ENCODE measurements at places on chromosomes 2 and 18. TPM values are rescaled to one million over a fixed set of nuclear protein-coding genes. Genes with fewer than 3 reads are reported as not detected.

Gene FNDC4
- 9.5 TPM for total RNA-seq

Gene SPP2
- not detected for total RNA-seq

Gene WDPCP
- total RNA-seq: 26.9 TPM

Gene TNFAIP6
- total RNA-seq: 10.8 TPM

Gene IL1R2
- total RNA-seq: 5.7 TPM

Gene ADRA2B
- 5.2 TPM for total RNA-seq

Gene RNU2-63P
- not detected for total RNA-seq

Gene LRATD1
- total RNA-seq: 12.9 TPM

Gene THSD7B
- total RNA-seq: 9.8 TPM

Gene MC5R
- not detected for total RNA-seq

Gene ABCG5
- not detected for total RNA-seq

Gene SLC30A3
- total RNA-seq: not detected

Gene CCDC121
- 5.7 TPM for total RNA-seq

Gene ABCG8
- not detected for total RNA-seq

Gene CDKL4
- 1.8 TPM for total RNA-seq

Gene DOK1
- total RNA-seq: 8.4 TPM

Gene KLHL14
- total RNA-seq: 1.3 TPM

Gene L3MBTL4
- 6.5 TPM for total RNA-seq
